ENCODE measurements at places on chromosomes 11 and 22.

GRCh38 chr11:112801025-112801816, 160.0 kb upstream of the NCAM1 start:
- DNase-seq, result no peak

DNA sequence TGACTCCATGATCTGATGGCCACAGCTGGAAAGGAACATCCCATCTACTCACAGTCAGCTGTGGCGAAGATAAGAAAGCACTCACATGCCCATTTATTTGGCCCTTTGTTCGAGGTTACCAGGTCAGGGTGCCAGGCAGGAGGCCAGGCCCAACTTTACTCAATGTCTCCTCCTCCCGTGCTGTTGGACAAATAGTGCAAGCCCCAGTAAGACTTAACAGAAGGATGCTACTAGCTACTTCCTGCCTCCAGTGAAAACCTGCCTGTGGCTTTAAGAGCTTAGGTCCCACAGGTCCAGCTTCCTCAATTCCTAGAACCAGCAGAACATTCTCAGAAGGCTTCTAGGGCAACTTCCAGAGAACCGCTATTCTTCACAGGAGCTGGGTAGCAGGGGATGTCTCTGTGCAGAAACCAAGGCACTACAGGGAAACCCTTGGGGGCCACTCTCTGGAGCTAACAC, 12.9 kb upstream of the CRY2 start:
- no peak for DNase-seq

- no peak for DNase-seq
These were observed 5.1 kb downstream of the MAPK8IP2 start for GRCh38 chr22:50605613-50606074.

DNA sequence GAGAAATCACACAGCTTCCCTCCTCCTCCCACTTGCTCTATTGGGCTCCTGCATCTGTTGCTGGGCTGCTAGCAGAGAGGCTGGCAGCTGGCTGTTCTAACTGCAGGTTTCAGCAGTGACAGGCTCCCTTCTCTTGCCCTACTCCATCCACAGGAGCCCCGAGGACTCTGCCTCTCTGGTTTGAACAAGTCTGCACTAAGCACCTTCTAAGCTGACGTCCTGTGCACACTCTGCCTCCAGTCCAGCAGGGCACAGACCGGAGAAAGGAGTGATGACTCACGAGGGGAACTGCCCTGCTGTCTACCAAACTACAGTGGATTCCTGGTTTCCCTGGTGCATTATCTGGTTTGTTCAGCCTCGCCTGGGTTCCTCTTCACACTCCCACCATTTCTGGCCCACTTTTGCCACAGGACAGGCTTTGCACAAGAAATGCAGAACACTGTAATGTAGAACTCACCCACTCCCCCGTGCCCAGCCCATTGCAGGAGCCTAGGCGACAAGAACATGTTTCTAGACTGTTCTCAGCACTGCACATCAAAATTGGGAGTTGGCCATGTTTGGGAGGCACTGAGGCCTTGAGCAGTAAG, 26.0 kb downstream of the IL10RA start:
- peak; percentile 90 for DNase-seq

DNA sequence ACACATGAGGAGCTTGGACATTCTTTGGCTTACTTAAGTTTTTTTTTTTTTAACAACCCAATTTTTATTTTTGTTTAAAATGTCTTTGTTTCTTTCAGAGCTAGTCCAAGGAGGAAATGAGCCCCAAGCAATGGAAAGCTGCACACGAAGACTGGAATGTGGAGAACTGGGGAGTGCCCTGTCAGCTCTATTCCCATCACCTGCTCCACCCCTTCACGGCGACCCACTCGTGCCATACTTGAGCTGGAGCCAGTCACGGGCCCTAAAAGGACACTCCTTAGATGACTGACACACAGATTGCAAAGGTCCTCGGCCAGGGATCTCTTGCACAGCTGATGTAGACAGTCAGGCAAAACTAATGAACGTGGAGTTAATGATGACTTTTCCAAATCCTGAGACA, 10.6 kb upstream of the SLC25A18 start:
- no peak for DNase-seq

GRCh38 chr11:88779577-88779976, 286.2 kb downstream of the GRM5 start:
- DNase-seq, result no peak

- DNase-seq, result no peak
These were observed 909.7 kb upstream of the TENM4 start for GRCh38 chr11:80350541-80350940.

GRCh38 chr11:45107029-45107428, 39.4 kb upstream of the PRDM11 start:
- DNase-seq, result no peak

DNA sequence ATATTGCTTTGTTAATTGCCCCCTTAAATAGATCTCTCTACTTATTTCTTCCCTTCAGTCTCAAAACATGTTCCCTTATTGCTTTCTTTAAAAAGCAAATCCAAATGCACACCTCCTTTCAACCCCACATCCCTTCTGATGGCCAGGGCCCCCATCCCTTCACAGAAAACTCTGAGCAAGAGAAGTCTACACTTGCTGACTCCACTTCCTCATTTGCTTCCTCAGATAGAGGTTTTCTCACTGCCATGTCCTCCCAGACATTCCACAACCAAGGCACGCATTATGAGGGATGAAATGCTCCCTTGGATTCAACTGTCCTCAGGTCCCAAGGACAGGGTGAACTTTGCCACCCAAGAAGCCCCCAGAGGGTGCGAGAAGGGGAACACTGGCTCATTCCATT, 43.1 kb downstream of the CSNK2A3 start:
- DNase-seq, result no peak

GRCh38 chr22:29660021-29660420, 56.6 kb downstream of the NF2 start:
- no peak for DNase-seq

- DNase-seq, result peak; percentile 25
These were observed 43.4 kb upstream of the CSNK2A3 start for GRCh38 chr11:11396301-11397035.

GRCh38 chr22:48736593-48737460, 1090.8 kb downstream of the BRD1 start:
- no peak for DNase-seq

DNA sequence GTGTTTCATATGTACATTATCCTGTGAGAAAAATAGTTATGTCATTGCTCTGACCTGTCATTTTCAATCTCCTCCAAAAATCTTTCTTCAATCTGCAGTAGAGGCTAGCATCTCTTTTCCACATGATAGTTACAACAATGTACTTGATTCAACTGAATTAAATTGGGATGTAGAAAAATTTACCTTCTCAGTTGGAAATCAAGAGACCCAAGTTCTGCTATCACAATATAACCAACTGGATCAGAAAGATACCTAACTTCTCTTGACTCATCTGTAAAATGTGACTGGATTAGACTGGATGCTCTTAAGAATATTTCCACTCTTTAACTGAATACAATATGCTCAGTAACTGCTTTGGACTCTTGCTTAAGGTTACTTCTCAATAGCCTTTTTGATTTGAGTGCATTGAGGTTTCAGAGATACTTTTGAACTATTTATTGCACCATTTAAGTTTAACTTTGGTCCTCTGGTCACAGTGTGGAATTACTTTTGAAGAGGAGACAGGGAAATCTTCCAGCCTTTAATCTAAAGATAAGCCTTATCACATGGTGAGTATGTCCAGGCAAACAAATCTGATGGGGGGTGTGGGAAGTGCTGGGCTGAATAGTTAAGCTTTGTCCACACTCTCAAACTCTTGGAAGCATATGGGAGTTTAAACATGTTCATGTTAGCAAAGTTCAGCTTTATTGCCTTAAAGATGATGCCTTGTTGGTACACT, 82.3 kb downstream of the YAP1 start:
- DNase-seq, result no peak

DNA sequence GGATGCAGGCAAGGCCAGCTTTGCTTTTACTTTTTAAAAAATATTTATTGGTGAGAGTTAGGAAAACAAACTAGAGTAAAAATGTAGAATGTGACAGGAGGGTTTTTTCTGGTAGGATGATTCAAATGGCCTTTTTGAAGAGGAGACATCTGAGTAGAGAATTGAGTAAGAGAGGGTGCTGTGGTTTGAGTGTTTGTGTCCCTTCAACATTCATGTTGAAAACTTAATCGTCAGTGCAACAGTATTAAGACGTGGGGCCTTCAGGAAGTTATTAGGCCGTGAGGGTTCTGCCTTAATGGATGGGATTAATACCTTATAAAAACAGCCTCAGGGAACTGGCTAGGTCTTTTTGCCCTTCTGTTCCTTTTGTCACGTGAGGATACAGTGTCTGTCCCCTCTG, 288.8 kb upstream of the C11orf87 start:
- no peak for DNase-seq

DNA sequence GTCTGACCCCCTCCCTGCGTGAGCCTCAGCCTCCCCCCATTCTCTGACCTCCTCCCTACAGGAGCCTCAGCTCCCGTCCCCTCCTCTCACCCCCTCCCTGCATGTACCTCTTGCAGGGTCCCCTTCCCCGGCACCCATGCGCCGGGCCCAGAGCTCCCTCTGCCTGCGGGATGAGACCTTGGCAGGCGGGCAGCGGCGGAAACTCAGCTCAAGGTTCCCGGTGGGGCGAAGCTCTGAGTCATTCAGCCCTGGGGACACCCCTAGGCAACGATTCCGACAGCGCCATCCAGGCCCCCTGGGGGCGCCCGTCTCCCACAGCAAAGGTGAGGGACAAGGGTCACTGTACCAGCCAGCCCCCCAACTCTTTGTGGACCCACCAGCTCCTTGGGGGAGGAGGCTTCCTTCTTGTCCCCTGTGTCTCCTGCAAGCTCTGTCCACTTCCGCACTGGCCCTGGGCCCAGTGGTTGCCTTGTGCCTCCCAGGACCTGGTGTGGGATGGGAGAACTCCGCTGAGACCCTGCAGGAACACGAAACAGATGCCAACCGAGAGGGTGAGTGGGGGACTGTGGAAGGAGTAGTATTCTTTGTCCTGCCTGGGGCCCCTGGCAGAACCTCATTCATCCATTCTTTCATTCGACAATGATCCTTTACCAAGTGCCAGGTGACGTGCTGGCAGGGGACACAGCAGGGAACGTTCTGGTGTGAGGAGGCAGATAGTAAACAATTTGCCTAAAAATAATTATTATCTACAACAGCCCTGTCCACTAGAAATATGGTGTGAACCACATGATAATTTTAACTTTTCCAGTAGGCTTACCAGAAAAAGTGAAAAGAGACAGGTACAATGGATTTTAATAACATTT, 3.7 kb upstream of the RPS6KA4 start:
- peak; percentile 84 for DNase-seq

DNA sequence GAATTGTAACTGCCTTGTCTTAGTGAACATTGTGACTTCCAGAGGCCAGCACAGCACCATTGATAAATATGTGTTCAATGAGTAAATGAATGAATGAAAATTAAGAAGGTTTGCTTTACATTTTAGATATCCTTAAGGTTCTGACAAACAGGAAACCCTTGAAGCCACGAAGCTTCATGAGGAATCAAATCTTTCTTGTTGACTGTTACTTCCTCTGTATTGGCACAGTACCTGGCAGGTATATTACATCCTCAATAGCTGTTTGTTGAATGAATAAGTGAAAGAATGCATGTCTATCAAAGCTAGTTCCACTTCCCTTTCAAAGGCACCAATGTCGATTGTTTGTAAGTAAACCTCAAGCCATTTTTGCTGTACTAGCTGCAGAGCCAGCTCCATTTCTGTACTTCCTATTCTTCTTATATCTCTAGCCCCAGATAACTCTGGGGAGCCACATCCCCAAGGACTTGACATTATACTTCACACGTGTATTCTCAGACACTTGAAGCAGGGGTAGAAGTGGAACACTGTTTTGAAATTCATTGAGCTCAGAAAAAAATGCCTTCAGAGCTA, 140.3 kb upstream of the RAG2 start:
- DNase-seq, result no peak

GRCh38 chr11:108322666-108323065, 99.8 kb downstream of the ATM start:
- DNase-seq, result no peak

- DNase-seq, result no peak
These were observed 325.5 kb downstream of the NTM start for GRCh38 chr11:131695889-131696429.

- DNase-seq, result no peak
These were observed 879.7 kb downstream of the JRKL start for GRCh38 chr11:97269527-97269926.

DNA sequence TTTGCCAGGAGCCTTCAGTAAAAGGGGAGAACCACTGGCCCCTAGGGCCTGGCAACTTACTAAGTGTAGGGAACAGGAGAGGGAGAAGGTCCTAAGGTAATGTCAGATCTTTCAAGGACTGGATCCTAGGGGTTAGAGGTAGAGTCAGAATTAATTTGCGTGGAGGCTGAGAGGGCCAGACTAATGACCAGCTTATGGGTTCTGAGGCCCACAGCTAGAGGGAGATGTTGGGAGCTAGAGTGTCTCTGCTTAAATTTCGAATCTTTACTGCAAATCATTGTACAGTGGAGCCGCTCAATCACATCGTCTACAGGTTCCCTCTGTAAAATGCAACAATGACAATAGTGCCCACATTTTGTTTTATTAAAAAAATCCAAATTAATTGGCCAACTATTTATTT, 31.4 kb downstream of the CLMP start:
- no peak for DNase-seq

GRCh38 chr11:87740968-87741367, 434.3 kb downstream of the RAB38 start:
- DNase-seq, result no peak

GRCh38 chr11:108115500-108116140, 5.7 kb upstream of the ACAT1 start:
- DNase-seq, result peak; percentile 39

DNA sequence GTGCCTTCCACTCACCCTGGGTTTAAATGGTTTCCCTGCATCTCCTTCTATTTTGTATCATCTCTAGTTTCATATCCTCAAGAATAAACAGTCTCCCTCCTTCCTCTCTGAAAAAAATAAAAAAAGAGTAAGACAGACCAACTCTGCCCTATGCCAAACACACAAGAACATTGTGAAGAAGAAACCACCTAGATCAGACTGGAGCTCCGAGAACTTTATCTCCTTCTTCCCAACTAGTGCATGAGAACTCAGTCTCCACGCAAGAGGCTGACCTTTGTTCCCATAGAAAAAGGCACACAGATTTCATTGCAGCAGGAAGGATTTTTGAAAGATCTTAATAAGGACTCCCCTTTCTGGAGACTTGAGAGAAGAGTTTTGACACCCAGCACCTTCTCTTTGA, 8.7 kb upstream of the PEX26 start:
- DNase-seq, result no peak

DNA sequence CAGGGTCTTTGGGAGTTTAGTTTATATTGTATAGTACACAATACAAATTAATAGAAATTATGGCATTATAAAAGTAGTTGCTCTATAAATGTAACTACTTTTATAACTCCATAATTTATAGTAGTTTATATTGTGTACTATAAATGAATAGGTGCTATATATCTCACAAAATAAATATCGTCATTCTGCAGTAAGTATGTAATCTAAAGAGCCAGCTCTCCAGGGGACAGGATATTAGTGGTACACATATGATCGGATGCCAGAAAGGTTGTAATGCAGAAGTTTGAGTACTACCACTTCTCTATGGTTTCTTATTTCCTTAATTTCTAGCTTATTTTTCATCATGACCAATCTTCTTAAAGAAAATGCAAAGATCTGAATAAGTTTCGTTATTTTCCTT, 20.2 kb upstream of the CWF19L2 start:
- no peak for DNase-seq

- no peak for DNase-seq
These were observed 159.7 kb downstream of the DBX1 start for GRCh38 chr11:20000351-20001134.
